ENCODE measurements at places on chromosomes 2 and 18.
A peak's percentile ranks its signal among the peaks of the same experiment; 100 is the strongest.

DNA sequence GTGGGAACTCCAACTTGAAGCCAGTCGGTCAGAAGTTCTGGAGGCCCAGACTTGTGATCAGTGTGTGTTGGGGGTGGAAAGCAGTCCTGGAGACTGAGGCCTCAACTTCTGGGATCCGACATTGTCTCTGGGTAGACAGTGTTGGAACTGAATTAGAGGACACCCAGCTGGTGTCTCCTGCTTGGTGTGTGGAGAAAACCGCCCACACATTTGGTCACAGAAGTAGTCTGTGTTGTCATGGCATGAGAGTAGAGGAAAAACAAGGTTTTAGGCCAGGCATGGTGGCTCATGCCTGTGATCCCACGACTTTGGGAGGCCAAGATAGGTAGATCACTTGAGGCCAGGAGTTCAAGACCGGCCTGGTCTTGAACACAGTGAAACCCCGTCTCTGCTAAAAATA is 51.5 kb downstream of the PUM2 start:
- DNase-seq, result no peak

- DNase-seq, result no peak
Measured at GRCh38 chr2:32951672-32952071, 4.9 kb downstream of the LTBP1 start.

- DNase-seq, result no peak
Measured at GRCh38 chr18:8858888-8859511, 153.6 kb downstream of the MTCL1 start.

GRCh38 chr2:241309684-241310117 is 5.8 kb downstream of the HDLBP start:
- DNase-seq, result no peak

- no peak for DNase-seq
Measured at GRCh38 chr18:48879008-48879431, 71.7 kb downstream of the SMAD7 start.

DNA sequence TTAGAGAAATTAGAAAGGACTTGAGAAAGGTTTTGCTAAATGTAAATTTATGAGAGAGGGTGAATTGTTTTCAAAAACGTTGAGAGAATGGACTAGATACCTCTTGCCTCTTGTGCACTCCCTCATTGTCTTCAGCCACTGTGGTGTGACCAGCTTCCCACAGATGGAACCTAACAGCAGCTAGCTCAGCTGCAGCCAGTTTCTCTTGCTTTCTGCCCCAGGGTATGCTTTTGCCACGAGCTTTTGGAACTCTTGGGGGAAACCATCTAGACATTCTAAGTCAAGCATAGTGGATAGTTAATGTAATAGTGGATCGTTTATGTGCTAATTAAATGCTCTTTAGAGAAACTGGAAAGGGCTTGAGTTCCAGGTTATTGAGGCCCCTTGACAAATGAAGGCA is 288.2 kb downstream of the CTNNA2 start:
- peak; percentile 68 for DNase-seq

GRCh38 chr2:11534746-11535484 is 1.1 kb downstream of the GREB1 start:
- no peak for DNase-seq

GRCh38 chr2:30776831-30777635 is 30.2 kb downstream of the CAPN13 start:
- no peak for DNase-seq

DNA sequence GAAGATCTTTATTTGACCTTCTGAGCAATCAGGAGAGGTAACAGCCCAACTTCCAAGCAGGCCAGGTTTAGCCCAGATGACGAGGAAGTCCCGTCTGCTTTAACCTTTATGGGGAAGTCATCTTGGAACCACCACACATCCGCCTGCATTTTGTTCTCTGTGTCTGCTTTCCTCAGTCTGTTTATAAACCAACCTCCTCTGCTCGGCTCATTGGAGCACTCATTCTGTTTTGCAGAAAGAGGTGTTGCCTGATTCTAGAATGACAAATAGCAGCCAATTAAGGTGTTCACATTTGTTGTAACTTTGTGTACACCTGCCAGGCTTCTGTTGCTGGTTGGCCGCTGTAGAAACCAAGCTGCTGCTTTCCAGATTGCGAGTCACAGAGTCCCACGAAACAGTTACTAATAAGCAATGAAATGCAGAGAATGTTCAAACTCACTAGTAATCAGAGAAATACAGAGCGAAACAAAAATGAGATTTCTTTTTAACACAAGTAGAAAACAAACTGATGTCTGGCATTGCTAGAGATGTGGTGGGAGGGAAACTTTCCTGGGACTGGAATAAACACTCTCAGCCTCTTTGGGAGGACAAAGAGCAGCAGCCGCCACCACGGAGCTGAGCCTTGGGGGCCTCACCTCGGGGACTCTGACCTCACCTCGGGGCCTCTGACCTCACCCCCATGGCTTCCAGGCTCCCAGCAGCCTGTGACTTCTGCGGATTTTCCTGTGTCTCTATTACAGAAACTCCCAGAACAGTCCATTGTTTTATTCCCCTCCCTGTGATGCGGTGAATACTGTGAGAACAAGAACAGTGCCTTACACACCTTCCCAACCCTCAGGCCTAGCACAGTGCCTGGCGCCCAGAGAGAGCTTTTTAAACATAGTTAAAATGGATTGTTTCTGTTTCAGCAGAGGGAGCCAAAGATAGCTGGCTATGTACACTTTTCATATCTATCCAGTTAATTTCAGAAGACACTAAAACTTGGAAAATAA is 64.0 kb downstream of the MBP start:
- DNase-seq, result peak; percentile 76

GRCh38 chr2:16066261-16067036 is 126.1 kb downstream of the MYCN start:
- DNase-seq, result no peak

- no peak for DNase-seq
Measured at GRCh38 chr2:99598441-99598840, 108.6 kb upstream of the REV1 start.

GRCh38 chr2:236712304-236712703 is 142.7 kb downstream of the ACKR3 start:
- no peak for DNase-seq

- DNase-seq, result no peak
Measured at GRCh38 chr2:230319211-230319862, 7.7 kb upstream of the SP140L start.

- no peak for DNase-seq
Measured at GRCh38 chr2:3212984-3213383, 164.6 kb downstream of the EIPR1 start.

- DNase-seq, result no peak
Measured at GRCh38 chr18:55405893-55406406, 182.0 kb downstream of the TCF4 start.

DNA sequence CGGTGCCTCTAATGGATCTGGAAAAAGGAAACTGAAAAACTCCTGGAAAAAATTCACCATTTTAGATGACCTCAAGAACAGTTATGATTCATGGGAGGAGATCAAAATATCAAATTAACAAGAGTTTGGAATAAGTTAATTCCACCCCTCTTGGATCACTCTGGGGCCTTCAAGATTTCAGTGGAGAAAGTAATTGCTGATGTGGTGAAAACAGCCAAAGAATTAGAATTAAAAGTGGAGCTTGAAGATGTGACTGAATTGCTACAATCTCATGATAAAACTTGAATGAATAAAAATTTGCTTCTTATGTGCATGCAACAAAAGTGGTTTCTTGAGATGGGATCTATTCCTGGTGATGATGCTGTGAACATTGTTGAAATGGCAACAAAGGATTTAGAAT is 974.4 kb upstream of the GYPC start:
- DNase-seq, result no peak

- DNase-seq, result peak; percentile 21
Measured at GRCh38 chr2:227006189-227006897, 157.7 kb downstream of the COL4A4 start.

GRCh38 chr2:38653715-38654527 is 12.0 kb upstream of the GALM start:
- DNase-seq, result no peak

DNA sequence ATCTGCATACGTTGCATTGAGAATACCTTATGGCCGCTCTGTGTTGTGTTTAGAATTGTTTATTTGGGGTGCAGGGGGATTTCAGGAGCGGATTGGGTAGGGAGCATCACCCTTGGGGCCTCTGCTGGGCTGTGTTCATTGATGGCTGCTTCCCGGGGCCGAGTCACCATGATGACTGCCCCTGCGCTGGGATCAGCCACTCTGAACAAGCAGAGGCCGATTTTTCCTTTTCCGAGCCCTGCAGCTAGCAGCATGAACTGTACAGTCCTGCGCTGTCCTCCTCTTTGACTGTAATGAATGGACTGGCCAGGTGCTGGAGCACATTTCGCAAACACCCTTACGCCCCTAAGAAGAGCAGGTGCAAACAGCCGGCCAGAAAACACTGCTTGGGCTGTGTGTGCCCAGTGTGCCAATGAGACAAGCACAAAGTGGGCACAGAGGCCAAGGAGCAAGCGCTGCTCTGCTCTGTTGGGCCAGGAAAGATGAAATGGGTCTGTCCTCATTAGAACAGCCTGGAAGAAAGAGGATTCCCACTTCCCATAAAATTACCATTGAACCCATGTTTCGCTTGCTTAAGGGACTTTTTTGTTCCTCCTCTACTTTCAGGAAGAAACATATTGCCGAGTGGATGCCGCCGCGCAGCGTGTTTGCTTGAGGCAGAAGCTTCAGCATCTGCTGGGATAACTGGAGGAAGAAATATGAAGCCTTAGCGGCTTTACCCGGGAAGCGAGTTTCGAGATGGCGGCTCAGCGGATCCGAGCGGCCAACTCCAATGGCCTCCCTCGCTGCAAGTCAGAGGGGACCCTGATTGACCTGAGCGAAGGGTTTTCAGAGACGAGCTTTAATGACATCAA is 82.7 kb downstream of the SH3BP4 start:
- DNase-seq, result no peak

DNA sequence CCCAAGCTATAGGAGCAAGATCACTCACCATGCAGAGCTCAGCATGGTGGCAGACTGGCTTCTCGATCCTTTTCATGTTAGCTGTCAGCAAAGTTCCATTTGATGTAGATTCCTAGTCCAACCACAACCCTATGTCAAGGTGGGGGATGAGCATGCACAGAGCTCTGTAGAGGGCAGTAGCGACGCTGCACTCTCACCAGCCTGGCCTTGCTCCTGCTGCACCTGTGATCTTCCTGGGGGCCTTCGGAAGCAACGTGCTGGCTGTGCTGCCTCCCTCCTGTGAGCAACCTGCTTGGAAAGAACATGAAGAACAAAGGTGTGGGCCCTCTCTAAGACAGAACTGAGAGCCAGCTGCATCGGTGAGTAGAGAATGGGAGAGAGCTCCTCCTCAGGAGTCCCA is 479.4 kb upstream of the MYT1L start:
- DNase-seq, result no peak

- no peak for DNase-seq
Measured at GRCh38 chr18:12410081-12410481, 2.4 kb downstream of the PRELID3A start.

- DNase-seq, result no peak
Measured at GRCh38 chr2:173221132-173221695, 133.5 kb upstream of the CDCA7 start.

DNA sequence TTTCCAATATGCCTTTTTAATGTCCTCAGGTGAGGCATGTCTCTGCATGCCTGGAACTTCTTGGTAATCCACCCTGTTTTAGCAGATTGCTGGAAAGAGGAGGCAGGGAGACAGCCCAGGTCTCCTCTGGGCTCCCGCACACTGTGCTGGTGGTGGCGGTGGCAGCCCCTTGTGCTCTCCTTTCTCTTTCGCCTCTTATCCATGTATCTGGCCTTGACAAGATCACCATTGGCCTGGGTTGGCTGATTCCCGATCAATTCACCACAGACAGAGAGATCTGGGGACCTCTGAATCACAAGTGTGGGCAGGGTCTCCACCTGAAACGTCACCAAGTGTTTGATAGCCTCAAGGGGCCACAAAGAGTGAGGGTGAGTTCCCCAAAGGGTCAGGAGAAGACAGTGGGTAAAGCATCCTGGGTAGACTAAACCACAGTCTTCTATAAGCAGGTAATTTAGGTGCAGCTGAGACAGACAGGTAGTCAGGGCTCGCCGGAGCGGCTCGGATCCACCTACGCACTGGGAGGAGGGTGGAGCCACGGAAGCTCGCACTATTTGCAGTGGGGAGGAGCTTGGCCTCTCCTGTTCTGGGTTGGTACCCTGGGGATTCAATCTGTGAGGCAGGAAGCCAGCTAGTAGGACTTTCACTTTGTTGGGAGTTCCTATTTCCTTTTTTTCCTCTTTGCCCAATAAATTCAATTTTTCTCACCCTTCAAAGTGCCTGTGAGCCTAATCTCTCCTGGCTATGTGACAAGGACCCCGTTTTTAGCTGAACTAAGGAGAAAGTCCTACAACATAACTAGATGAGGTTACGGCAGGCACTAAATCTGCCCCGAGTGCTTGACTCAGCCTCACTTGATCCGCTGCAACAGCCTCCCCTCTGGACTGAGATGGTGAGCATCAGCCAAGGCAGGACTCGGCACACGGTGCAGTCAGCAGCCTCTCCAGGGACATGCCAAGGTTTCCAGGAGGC is 57.6 kb downstream of the SLC4A3 start:
- DNase-seq, result no peak

- peak; percentile 28 for DNase-seq
Measured at GRCh38 chr2:179410552-179411356, 146.1 kb upstream of the SESTD1 start.

- DNase-seq, result no peak
Measured at GRCh38 chr2:72291059-72291458, 143.4 kb upstream of the CYP26B1 start.

DNA sequence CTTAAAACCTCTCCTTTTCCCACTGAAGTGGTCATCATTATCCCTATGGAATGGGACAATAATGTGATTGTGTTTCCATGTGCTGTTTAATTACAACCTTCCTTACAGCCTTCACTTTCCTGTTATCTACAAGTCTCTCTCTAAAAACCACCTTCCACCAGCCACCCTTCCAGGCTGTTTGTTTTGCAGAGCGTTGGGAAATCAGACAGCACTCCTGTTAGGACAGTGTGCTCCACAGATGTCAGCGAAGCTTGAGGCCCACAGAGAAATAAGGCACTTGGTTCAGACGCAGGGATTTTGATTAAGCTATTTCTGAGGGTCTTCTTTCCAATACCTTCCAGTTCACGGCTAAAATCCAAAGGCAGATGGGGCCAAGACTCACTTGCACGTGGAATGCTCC is 32.3 kb upstream of the ASPRV1 start:
- no peak for DNase-seq

GRCh38 chr18:60755134-60755533 is 382.6 kb upstream of the MC4R start:
- DNase-seq, result no peak

- no peak for DNase-seq
Measured at GRCh38 chr2:165857876-165858275, 63.8 kb upstream of the GALNT3 start.

Measured in glutamatergic neuron (in vitro differentiated cells).